NCI-H2029 (cell line): ENCODE measurements at places on chromosomes 3 and 15.

DNA sequence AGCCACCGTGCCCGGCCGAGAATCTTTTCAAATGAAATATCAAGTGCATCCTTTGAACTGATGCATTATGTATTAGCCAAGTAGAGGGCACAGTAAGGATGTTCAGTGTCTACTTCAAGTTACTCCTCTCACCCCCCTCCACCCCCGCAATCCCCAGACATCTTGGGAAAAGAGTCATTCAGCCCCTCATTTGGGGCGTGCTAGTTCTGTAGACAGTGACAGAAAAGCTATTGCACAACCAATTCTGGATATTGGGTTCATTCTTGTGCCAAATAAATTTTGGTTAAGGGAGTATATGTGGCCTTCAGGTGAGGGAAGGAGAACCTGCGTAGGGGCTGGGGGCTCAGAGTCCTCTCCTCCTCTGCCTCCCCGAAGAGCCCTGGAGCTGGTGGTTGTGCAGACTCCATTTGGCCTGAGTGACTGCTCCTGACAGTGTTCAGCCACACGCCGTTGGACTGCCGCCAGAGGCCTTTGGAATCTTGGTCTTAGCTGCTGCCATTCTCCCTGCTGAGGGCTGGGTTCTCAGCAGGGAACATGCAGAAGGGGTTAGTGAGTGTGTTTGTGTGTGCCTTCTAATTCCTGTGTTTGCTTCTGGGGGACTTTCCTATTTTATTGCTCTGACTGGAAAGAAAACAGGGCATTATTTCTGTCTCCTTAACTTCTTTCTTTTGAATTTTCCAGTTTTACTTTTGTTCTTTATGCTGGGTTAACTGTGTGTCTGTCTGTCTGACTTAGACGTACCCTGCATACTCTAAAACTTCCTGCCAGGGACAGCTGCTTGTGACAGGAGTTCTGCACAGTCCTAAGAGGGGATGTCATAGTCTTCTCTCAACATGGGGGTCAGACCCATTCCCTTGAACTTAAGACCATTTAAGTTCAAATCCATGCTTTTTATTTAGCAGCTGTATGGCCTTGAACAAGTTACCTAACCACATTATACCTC, 21.0 kb downstream of the RARB start:
- no peak for DNase-seq

- DNase-seq, result no peak
These were observed 83.8 kb upstream of the TPM1 start for GRCh38 chr15:62958528-62959363.

DNA sequence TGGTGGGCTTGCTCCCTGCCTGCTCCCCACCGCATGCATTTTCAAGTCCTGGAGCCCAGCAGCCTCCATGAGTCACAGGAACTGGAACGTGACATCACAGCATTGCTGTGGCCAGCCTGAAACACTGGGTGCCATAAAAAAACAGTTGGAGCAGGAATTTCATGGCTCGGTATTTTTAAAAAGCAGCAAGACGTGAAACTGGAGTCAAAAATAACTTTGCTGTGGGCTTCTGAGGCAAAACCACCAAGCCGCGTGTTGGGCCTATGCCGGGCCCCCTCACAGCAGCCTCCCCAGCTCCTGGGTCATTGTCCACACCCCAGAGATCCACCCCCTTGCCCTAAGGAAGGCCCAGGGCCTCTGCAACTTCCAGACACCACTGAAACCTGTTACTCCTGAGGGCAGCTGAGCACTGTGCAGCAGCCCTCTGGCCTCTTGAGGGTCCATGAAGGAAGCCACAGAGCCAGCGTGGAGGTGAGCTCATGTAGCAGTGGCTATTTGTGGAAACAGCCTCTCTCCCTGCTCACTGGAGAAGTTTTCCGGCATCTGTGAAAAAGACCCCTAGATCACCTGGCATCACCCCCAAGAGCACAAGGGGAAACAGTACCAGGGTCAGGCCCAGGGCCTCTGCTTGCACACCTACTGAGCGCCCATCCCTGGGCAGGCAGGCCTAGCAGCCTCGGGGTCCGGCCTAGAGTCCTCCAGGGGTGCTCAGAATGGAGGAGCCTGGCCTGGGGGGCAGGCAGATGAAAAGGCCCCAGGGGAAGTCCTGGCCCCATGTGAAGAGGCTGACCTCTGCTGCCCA, 34.0 kb upstream of the DUSP7 start:
- DNase-seq, result no peak

DNA sequence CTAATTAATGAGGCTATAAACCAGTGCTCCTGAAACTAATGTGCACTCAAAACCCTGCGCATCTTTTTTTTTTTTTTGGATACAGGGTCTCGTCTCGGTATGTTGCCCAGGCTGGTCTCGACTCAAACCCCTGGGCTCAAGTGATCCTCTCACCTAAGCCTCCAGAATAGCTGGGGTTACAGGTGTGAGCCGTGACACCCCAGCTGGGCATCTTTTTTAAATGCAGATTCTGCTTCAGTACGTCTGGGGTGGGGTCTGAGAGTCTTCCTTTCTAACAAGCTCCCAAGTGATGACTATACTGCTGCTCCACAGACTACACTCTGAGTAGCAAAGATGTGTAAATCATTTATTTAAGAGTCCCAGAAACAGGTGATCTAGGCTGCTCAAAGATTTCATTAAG, 73.0 kb downstream of the BFSP2 start:
- DNase-seq, result no peak

DNA sequence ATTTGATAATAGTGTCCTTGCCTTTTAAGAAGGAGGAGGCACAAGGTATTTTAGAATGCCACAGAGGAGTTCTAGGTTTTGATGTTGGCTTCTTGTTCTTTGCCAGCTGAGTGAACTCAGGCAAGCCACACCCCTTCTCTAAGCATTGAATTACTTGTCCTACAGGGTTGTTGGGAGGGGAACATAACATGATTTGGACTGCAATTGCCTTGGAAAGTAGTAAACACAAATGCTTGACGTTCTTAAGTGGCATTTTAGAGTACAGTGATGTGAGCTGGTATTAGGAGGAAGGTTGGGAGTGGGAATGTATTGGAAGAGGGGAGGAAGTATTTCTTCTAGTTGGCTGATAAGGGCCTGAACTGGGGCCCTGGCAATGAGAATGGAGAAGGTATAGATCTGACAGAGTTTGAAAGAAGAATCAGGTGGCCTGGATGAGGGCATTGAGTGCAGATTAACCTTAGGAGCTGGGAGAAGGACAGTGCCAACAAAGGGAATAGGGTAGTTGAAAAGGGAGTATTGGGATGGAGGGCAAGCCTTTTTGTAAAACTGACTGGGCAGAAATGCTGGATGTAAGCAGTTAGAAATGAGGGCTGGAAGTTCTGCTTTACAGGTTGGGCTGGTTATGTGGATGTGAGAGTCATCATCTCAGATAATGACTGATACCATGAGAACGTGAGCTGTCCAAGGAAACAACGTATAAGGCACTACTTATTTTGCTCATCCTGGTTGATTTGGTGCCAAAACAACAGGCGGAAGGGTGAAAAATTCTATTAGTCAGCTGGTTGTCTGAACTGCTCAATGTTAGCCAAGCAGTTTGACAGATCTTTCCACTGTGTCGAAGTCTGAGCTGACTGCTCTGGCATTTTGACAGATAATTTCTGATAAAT, 16.7 kb downstream of the KAT2B start:
- DNase-seq, result no peak

- no peak for DNase-seq
These were observed 48.7 kb downstream of the NUP210 start for GRCh38 chr3:13371100-13372075.
